ENCODE measurements at places on chromosomes 1 and 21.

DNA sequence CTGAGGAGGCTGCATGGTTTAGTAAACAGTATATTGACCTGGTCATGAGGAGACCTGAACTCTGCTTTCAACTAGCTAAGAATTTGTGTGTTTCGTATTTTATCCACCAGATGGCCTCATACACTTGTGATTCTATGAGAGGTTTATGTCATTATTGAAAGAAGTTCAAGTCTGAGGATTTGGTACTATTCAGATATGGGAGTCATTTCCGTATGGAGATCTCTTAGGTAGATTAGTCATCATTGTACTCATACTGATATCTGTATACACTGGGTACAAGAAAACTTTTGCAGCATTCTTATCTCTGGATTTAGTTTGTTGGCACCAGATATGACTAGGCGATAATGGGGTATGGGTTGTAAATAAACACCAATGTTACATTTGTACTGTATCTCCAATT, 26.6 kb downstream of the ATF6 start:
- H3K27ac ChIP-seq: no peak overlapping the region
- H3K36me3 ChIP-seq: peaks cover 31% of the 10 kb centered on the region
- no peak overlapping the region for H3K4me3 ChIP-seq
- no peak for DNase-seq

DNA sequence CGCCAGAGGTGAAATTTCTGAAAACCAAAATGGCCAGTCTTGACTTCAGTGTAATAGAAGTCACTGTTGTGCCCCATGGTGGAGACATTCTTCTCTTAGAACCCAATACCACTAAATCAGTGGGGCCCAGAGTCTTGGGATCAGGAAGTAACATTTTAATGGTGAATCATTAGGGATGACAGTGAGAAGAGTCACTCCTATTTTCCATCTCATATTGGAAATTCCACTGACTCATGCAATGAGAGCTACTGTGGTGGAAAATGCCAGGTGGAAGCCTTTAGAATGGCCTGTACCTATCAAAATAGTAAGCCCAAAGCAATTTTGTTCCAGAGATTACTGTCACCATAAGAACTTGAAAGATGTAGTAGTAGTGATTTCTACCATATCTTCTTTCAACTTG, 20.6 kb upstream of the PPM1J start:
- no peaks in the 10 kb centered on the region for H3K36me3 ChIP-seq
- peaks cover 11% of the 10 kb centered on the region for H3K4me1 ChIP-seq
- H3K27ac ChIP-seq: no peak overlapping the region
- H3K4me3 ChIP-seq: no peak overlapping the region
- no peak for DNase-seq
- peaks cover 31% of the 10 kb centered on the region for H3K27me3 ChIP-seq

GRCh38 chr1:177340601-177341067, 169.9 kb downstream of the BRINP2 start:
- no peaks in the 10 kb centered on the region for H3K27me3 ChIP-seq
- H3K27ac ChIP-seq: no peak overlapping the region
- no peaks in the 10 kb centered on the region for H3K36me3 ChIP-seq
- no peak for DNase-seq
- H3K4me1 ChIP-seq: no peaks in the 10 kb centered on the region

DNA sequence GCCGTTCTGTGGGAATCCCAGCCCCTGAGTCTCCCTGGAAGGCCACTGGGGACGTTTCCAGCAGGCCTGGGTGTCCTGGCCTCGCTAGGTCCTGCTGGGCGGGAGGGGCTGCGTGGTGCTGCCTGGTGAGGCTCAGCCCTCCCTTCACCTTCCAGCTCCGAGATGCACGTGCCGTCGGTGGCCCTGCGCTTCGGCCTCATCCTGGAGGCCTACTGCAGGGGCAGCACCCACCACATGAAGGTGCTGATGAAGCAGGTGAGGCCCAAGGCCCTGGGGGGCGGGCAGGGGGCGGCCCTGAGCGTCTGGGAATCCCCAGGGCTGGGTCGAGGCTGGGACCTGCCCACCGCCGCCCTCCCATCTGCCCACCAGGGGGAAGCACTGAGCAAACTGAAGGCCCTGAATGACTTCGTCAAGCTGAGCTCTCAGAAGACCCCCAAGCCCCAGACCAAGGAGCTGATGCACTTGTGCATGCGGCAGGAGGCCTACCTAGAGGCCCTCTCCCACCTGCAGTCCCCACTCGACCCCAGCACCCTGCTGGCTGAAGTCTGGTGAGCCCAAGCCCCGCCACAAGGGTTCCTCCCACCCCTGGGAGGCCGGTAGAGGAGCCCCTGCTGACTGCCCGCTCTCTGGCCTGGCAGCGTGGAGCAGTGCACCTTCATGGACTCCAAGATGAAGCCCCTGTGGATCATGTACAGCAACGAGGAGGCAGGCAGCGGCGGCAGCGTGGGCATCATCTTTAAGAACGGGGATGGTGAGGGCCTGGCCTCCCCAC, 70.3 kb downstream of the PIK3CD start:
- peaks cover 73% of the 10 kb centered on the region for H3K36me3 ChIP-seq
- peak overlapping the region; percentile 72 for H3K27ac ChIP-seq
- peak overlapping the region; percentile 65 for H3K4me3 ChIP-seq
- H3K4me1 ChIP-seq: peaks cover 45% of the 10 kb centered on the region
- peak; percentile 87 for DNase-seq

- H3K27me3 ChIP-seq: peaks cover 8% of the 10 kb centered on the region
- no peaks in the 10 kb centered on the region for H3K4me1 ChIP-seq
- no peak overlapping the region for H3K4me3 ChIP-seq
- no peak for DNase-seq
- no peak overlapping the region for H3K27ac ChIP-seq
Observed at GRCh38 chr1:78854556-78854955, 152.0 kb downstream of the ADGRL4 start.

Data from activated naive CD8-positive, alpha-beta T cell treated with anti-CD3 and anti-CD28 coated beads for 36 hours (primary cell).